ENCODE measurements at places on chromosomes 2 and 18. TPM values are rescaled to one million over a fixed set of nuclear protein-coding genes. Genes with fewer than 3 reads are reported as not detected.

Gene MBP
- polyA plus RNA-seq: 67.8 TPM

Gene SCN7A
- polyA plus RNA-seq: not detected

Gene NT5DC4
- polyA plus RNA-seq: not detected

Gene GALNT13
- not detected for polyA plus RNA-seq

Gene CRYGB
- not detected for polyA plus RNA-seq

Gene RGPD3
- not detected for polyA plus RNA-seq

Gene PDCL3
- polyA plus RNA-seq: 42.6 TPM

DNA sequence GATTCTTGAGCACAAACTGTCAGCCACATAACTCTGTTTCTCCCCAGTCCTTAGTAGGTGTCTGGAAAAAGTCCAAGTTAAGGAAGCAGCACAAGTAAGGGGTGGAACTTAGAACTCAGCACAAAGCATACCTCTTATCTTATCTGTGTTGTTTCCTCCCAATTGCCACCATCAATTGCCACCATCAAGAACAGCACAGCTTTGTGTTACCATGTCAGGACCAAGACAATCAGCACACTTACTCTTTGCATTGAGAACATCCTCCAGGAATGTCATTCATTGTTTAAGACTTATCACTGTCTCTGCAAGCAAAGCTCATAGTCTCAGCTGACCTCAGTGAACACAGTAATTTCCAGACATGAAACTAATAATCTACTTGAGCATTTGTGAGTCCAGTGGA, 212.7 kb upstream of the FSHR start:
- H3K36me3 ChIP-seq: no peaks in the 10 kb centered on the region
- H3K4me1 ChIP-seq: no peaks in the 10 kb centered on the region
- no peaks in the 10 kb centered on the region for H3K27me3 ChIP-seq

DNA sequence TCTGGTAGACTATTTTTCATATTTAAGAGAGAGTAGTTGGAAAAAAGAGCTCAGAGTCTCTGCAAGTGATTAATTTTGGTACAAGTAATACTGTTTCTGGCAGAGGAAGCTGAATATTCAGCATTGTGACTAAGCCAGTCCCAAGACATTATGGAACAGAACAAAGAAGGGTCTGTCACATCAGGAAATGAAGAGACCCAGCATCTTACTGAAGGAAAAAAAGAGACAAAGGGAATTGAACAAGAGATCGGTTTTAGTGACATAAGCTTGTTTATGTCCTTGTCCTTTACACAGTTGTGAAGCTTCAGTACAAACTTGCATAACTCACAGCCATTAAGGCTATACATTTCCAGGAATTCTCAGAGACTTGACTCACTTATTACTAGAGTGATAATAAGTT, 568.5 kb upstream of the SLC8A1 start:
- H3K4me1 ChIP-seq: no peaks in the 10 kb centered on the region
- H3K27me3 ChIP-seq: no peaks in the 10 kb centered on the region
- no peaks in the 10 kb centered on the region for H3K36me3 ChIP-seq
- H3K4me3 ChIP-seq: no peak overlapping the region

GRCh38 chr2:224982910-224983711, 59.2 kb downstream of the DOCK10 start:
- DNase-seq: no peak
- H3K27me3 ChIP-seq: no peaks in the 10 kb centered on the region
- H3K4me3 ChIP-seq: peak overlapping the region; percentile 72
- peaks cover 22% of the 10 kb centered on the region for H3K4me1 ChIP-seq
- peak overlapping the region; percentile 84 for H3K27ac ChIP-seq
- H3K36me3 ChIP-seq: peaks cover 9% of the 10 kb centered on the region

- no peak for DNase-seq
- no peaks in the 10 kb centered on the region for H3K27me3 ChIP-seq
- H3K36me3 ChIP-seq: no peaks in the 10 kb centered on the region
- H3K4me3 ChIP-seq: no peak overlapping the region
These were observed 89.8 kb downstream of the HS6ST1 start for GRCh38 chr2:128228894-128229293.

- H3K4me3 ChIP-seq: no peak overlapping the region
- H3K27ac ChIP-seq: no peak overlapping the region
- H3K36me3 ChIP-seq: no peaks in the 10 kb centered on the region
These were observed 282.1 kb downstream of the ZNF516 start for GRCh38 chr18:76212960-76213359.

DNA sequence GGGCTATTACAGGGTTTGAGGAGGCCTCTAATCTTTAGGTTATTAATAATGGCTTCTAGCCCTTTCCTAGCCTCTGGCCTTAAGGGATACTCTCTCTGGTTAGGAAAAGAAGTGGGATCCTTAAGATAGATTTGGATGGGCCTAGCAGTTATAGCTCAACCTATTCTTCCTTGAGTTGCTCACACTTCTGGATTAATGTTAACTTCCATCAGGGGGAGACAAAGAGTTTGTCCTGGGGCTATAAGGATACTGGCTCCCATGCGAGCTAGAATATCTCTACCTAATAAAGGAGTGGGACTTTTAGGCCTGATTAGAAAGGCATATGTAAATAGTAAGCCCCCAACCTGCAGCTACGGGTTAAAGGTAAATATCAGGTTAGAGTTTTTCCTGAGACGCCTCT, 14.3 kb upstream of the PTH2R start:
- H3K4me3 ChIP-seq: no peak overlapping the region
- peaks cover 16% of the 10 kb centered on the region for H3K27me3 ChIP-seq
- H3K36me3 ChIP-seq: peaks cover 18% of the 10 kb centered on the region
- no peak overlapping the region for H3K27ac ChIP-seq

DNA sequence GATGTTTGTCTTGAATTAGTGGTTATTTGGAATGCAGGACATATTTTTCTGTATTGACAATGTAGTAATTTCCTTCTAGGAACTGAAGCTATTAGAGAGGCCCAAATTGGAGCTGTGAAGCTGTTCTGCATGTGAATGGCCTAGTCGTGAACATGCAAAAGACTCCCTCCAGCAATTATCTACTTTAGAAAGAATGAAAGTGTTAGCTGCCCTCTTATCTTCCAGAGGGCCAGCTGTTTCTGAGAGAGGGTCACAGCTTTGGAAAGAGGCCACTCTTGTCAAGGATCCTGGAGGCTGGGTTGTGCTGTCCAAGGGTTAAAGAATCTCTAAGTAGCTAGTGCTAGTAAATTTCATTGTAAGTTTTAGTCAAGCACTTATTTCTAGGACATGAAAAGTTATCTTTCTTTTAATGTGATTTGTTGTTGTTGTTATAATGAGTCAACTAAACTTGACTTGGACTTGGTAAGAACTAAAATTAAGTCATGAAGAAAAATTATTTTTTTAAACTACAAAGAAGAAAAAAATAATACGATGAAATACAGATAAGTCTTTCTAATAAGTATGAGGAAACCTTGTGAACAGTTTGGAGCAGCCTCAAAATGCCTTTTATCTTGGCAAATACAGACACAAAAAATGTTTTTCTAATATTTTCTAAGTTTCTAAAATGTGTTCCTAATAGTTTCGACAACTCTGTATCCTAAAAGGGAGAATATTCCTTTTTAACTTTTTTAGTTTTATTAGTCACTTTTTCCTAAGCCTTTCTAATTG, 36.8 kb downstream of the DPP4 start:
- H3K4me1 ChIP-seq: no peaks in the 10 kb centered on the region
- H3K27ac ChIP-seq: no peak overlapping the region
- peaks cover 5% of the 10 kb centered on the region for H3K27me3 ChIP-seq
- no peak for DNase-seq

DNA sequence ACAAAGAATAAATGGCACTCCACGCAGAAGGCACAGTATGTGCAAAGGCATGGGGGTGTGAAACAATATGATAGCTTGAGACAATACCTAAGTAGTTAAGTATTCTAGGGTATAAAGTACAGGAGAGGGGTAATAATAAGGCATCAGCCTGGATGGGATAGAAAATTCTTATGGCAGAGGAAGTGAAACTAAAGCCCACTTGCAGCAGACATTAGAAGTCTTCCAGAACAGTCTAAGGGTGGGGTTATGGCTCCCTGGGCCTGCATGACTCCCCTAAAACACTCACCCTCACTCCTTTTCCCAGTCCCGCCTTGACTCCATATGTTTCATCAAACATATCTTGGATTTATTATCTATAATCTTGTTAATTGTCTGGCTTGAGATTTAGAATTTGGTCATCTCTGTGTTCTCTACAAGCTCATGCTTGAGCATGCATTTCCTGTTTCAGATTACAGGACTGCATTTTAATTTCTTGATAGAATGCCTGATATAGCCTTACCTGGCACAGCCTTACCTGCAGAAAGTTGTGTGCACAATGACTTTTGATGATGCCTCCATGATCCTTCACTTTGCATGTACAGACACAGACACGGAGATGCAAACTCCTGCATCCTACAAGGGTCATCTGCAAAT, 28.5 kb upstream of the TMBIM1 start:
- peaks cover 42% of the 10 kb centered on the region for H3K4me1 ChIP-seq
- H3K4me3 ChIP-seq: peak overlapping the region; percentile 69
- DNase-seq: peak; percentile 57
- peaks cover 9% of the 10 kb centered on the region for H3K27me3 ChIP-seq

- no peaks in the 10 kb centered on the region for H3K27me3 ChIP-seq
- no peak overlapping the region for H3K4me3 ChIP-seq
- H3K27ac ChIP-seq: no peak overlapping the region
- H3K4me1 ChIP-seq: no peaks in the 10 kb centered on the region
- no peak for DNase-seq
- no peaks in the 10 kb centered on the region for H3K36me3 ChIP-seq
These were observed 1008.5 kb upstream of the FANCL start for GRCh38 chr2:59249441-59250306.

DNA sequence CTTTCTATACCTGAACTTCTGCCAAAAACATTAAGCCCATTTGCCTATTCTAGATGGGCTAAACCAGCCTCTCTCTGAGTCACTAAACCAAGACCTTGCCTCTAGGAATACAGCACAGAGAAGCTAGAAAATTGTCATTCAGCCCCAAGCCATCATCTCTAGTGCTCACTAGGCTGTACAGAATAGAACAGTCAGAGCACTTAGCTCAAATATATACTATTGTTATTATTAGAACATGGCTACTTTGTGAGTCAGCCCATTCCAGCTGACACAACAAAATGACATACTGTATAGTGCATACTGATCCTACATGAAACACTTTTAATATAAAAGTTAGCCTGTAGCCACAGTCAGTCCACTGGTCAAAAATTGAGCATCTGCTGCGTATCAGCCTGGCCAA, 418.8 kb downstream of the NRXN1 start:
- H3K27me3 ChIP-seq: no peaks in the 10 kb centered on the region
- no peak overlapping the region for H3K27ac ChIP-seq
- no peak overlapping the region for H3K4me3 ChIP-seq
- no peaks in the 10 kb centered on the region for H3K4me1 ChIP-seq
- H3K36me3 ChIP-seq: no peaks in the 10 kb centered on the region

DNA sequence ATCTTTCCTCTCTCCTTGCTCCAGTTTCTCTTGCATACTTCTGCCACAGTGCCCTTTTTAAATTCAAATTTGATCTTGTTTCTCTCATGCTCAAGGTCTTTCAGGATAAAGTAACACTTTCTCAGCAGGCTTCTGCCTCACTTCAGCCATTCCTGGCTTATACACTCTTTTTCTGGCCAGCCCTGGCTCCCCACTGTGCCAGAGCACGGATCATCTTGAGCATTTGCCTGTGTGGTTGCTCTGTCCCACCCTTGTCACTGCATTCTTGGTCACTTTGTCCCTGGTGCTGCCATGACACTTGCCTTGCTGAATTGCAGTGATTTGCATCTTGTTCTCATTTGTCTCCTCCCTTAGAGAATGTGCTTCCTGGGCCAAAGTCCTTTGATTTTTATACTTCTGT, 634.3 kb downstream of the TMEM182 start:
- no peak overlapping the region for H3K27ac ChIP-seq
- H3K4me1 ChIP-seq: no peaks in the 10 kb centered on the region
- H3K36me3 ChIP-seq: no peaks in the 10 kb centered on the region

DNA sequence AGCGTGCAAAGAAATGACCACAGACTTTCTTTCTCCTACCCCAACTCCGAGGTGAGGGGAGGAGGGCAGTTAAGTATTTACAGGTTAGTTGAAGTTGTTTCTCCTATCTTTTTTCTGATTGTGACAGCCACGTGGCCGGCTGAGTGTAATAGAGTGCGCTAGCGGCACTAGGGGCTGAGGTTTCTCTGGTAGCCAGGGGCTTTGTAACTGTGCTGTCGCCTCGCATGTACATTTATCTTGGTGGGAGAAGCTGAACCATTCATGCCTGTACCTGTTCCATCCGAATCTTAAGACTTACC, 214.1 kb upstream of the STON1 start:
- peak overlapping the region; percentile 95 for H3K4me3 ChIP-seq
- H3K27ac ChIP-seq: peak overlapping the region; percentile 96
- peaks cover 43% of the 10 kb centered on the region for H3K4me1 ChIP-seq
- H3K36me3 ChIP-seq: peaks cover 7% of the 10 kb centered on the region
- H3K27me3 ChIP-seq: no peaks in the 10 kb centered on the region
- DNase-seq: no peak

GRCh38 chr2:20350041-20350712, 467 bp downstream of the PUM2 start:
- no peaks in the 10 kb centered on the region for H3K27me3 ChIP-seq
- H3K36me3 ChIP-seq: no peaks in the 10 kb centered on the region
- peak overlapping the region; percentile 96 for H3K27ac ChIP-seq
- H3K4me3 ChIP-seq: no peak overlapping the region
- H3K4me1 ChIP-seq: peaks cover 39% of the 10 kb centered on the region

DNA sequence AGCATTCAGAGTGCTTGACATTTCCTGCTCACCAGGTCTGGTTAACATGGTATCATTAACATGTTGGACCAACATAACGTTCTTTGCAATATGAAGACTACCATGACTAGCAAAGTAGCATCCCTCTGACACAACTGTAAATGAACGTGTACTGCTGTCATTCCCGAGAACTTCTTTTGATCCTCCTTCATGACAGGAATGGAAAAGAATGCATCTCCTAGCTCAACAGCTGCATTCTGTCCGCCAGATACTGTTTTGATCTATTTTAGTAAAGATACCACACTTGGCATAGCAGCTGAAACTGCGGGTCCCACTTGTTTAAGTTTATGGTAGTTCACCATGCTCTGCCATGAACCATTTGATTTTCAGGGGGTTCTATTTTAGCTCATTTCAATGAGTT, 144.2 kb upstream of the PARD3B start:
- no peaks in the 10 kb centered on the region for H3K4me1 ChIP-seq
- DNase-seq: no peak
- H3K27me3 ChIP-seq: no peaks in the 10 kb centered on the region
- no peak overlapping the region for H3K27ac ChIP-seq
- no peaks in the 10 kb centered on the region for H3K36me3 ChIP-seq

- no peaks in the 10 kb centered on the region for H3K36me3 ChIP-seq
- H3K27ac ChIP-seq: no peak overlapping the region
- no peak for DNase-seq
- peaks cover 8% of the 10 kb centered on the region for H3K27me3 ChIP-seq
- H3K4me3 ChIP-seq: no peak overlapping the region
These were observed 134.8 kb upstream of the DOCK10 start for GRCh38 chr2:225177098-225177497.

GRCh38 chr18:48581941-48582340, 43.1 kb downstream of the CTIF start:
- H3K4me1 ChIP-seq: no peaks in the 10 kb centered on the region
- no peak for DNase-seq
- H3K27ac ChIP-seq: no peak overlapping the region
- H3K27me3 ChIP-seq: no peaks in the 10 kb centered on the region
- no peak overlapping the region for H3K4me3 ChIP-seq

- no peaks in the 10 kb centered on the region for H3K27me3 ChIP-seq
- H3K36me3 ChIP-seq: no peaks in the 10 kb centered on the region
- no peak overlapping the region for H3K27ac ChIP-seq
- no peak overlapping the region for H3K4me3 ChIP-seq
These were observed 95.6 kb upstream of the NABP1 start for GRCh38 chr2:191582355-191582754.

GRCh38 chr2:162245061-162245460, 1.8 kb upstream of the FAP start:
- no peak for DNase-seq
- no peak overlapping the region for H3K4me3 ChIP-seq
- no peaks in the 10 kb centered on the region for H3K4me1 ChIP-seq
- no peaks in the 10 kb centered on the region for H3K36me3 ChIP-seq
- H3K27me3 ChIP-seq: peaks cover 25% of the 10 kb centered on the region
